ENCODE measurements at places on chromosomes 3 and 15.
A peak's percentile ranks its signal among the peaks of the same experiment; 100 is the strongest.

- no peak overlapping the region for H3K27ac ChIP-seq
- H3K27me3 ChIP-seq = no peaks in the 10 kb centered on the region
- peaks cover 12% of the 10 kb centered on the region for H3K4me1 ChIP-seq
Measured at GRCh38 chr15:85006201-85006600, 24.5 kb downstream of the PDE8A start.

DNA sequence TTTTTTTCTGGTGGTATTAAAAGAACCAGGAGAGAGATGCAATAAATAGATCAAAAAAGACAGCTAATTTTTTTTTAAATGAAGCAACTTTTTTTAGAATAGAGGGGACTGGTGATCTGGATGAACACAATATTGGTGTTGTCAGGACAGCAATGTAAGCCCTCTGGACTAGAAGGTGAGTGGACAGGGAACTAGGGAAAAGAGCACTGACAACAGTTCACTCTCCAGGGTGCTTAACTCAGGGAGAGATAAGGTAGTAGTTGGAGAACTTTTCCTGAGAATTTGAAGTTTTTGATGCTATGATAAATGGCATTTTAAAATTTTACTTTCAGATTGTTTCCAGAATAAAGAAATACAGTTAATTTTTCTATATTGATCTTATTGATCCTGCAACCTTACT is 158.3 kb upstream of the STAC start:
- H3K36me3 ChIP-seq = no peaks in the 10 kb centered on the region
- H3K4me3 ChIP-seq = no peak overlapping the region
- H3K27me3 ChIP-seq = no peaks in the 10 kb centered on the region
- DNase-seq = no peak
- H3K27ac ChIP-seq = no peak overlapping the region
- H3K4me1 ChIP-seq = no peaks in the 10 kb centered on the region

GRCh38 chr3:149151843-149152242 is 22.4 kb downstream of the HPS3 start:
- no peaks in the 10 kb centered on the region for H3K27me3 ChIP-seq
- no peak overlapping the region for H3K4me3 ChIP-seq
- H3K27ac ChIP-seq = peak overlapping the region; percentile 28
- no peaks in the 10 kb centered on the region for H3K36me3 ChIP-seq
- peaks cover 11% of the 10 kb centered on the region for H3K4me1 ChIP-seq
- DNase-seq = peak; percentile 72

- no peak for DNase-seq
- no peaks in the 10 kb centered on the region for H3K4me1 ChIP-seq
- peaks cover 59% of the 10 kb centered on the region for H3K36me3 ChIP-seq
- no peak overlapping the region for H3K27ac ChIP-seq
Measured at GRCh38 chr3:42640771-42641370, 12.6 kb upstream of the ZBTB47 start.

DNA sequence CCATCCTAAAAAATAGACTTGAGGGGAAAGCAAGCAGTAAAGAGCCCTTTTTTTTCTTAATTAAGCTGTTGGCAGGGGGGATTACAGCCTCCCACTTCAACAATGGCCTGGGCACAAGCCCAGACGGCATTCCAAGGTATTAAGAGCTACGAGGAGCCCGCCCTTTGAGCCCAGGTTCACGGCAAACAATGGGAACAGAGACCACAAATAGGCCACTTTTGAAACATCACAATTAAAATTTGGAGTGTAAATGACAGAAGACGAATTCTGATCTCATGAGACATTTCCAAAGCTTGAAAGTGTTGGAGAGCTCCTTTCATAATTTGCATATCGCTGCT is 8.9 kb downstream of the CHSY1 start:
- no peaks in the 10 kb centered on the region for H3K27me3 ChIP-seq
- H3K36me3 ChIP-seq = no peaks in the 10 kb centered on the region
- peak; percentile 51 for DNase-seq
- H3K4me3 ChIP-seq = no peak overlapping the region
- peaks cover 48% of the 10 kb centered on the region for H3K4me1 ChIP-seq

DNA sequence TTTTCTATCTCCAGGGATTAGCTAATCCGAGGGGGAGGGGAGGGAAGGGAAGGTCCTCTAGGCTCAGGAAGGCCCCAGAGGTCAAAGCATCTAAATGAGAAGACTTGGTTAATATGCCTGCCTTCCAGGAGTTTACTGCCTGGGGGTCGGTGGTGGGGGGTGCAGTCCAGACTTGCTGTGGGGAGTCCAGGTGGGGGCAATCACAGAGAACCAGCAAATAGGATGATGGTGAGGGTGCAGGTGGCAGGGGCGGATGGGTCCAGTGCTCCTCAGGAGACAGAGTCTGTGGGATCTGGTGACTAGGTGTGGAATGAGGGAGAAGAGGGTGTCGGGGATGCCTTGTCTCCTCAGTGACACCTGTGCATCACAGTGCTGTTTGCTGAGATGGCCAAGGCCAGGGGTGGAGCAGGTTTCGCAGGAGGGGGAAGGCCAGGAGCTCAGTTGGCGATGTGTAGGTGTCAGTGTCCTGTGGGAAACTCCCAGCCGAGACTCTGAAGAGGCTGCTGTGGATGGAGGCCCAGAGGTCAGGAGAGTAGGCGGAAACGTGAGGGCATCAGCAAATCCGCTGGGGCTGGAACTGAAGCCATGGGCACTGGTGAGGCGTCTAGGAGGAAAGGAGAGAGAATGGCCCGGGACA is 8.1 kb downstream of the CFAP100 start:
- H3K27me3 ChIP-seq = no peaks in the 10 kb centered on the region
- DNase-seq = no peak
- no peak overlapping the region for H3K27ac ChIP-seq
- no peaks in the 10 kb centered on the region for H3K4me1 ChIP-seq
- H3K36me3 ChIP-seq = no peaks in the 10 kb centered on the region

- no peaks in the 10 kb centered on the region for H3K27me3 ChIP-seq
- no peak overlapping the region for H3K27ac ChIP-seq
- H3K4me3 ChIP-seq = no peak overlapping the region
- H3K36me3 ChIP-seq = no peaks in the 10 kb centered on the region
- no peak for DNase-seq
Measured at GRCh38 chr15:100731267-100732152, 129.1 kb downstream of the ASB7 start.

- H3K27ac ChIP-seq = no peak overlapping the region
- H3K4me3 ChIP-seq = no peak overlapping the region
- no peak for DNase-seq
- H3K36me3 ChIP-seq = no peaks in the 10 kb centered on the region
- no peaks in the 10 kb centered on the region for H3K4me1 ChIP-seq
Measured at GRCh38 chr15:68412218-68412617, 19.7 kb downstream of the ITGA11 start.

DNA sequence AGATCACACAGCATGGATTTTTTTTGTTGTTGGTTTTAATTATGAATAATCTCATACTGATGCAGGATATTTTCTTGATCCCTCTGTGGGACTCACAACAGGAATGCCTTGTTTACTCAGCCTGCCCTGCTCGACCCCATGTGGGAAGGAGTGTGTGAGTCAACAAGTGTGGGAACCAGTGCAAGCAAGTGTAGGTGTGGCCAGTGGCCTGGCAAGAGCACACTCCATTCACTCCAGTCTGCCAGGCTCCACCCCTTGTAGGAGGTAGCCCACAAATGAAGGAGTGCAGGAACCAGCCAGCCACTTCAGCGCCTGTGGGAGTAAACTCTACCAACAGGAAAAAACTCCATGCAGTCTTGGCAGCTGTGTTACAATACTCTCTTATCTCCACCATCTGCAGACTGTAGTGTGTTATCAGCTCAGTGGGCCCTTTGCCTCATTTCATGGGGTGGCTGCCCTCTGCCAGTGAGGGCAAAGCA is 393.6 kb downstream of the OTOL1 start:
- no peaks in the 10 kb centered on the region for H3K27me3 ChIP-seq
- H3K36me3 ChIP-seq = no peaks in the 10 kb centered on the region
- peak overlapping the region; percentile 33 for H3K27ac ChIP-seq

- no peak overlapping the region for H3K27ac ChIP-seq
- no peak overlapping the region for H3K4me3 ChIP-seq
- no peaks in the 10 kb centered on the region for H3K27me3 ChIP-seq
- DNase-seq = no peak
Measured at GRCh38 chr3:165713479-165713878, 123.7 kb downstream of the BCHE start.

- DNase-seq = no peak
- no peak overlapping the region for H3K27ac ChIP-seq
- no peaks in the 10 kb centered on the region for H3K27me3 ChIP-seq
- no peaks in the 10 kb centered on the region for H3K4me1 ChIP-seq
- no peaks in the 10 kb centered on the region for H3K36me3 ChIP-seq
- no peak overlapping the region for H3K4me3 ChIP-seq
Measured at GRCh38 chr3:8233938-8234337, 267.7 kb upstream of the LMCD1 start.

- no peaks in the 10 kb centered on the region for H3K36me3 ChIP-seq
- peaks cover 24% of the 10 kb centered on the region for H3K4me1 ChIP-seq
- no peak for DNase-seq
Measured at GRCh38 chr3:195213639-195214315, 57.2 kb downstream of the XXYLT1 start.

DNA sequence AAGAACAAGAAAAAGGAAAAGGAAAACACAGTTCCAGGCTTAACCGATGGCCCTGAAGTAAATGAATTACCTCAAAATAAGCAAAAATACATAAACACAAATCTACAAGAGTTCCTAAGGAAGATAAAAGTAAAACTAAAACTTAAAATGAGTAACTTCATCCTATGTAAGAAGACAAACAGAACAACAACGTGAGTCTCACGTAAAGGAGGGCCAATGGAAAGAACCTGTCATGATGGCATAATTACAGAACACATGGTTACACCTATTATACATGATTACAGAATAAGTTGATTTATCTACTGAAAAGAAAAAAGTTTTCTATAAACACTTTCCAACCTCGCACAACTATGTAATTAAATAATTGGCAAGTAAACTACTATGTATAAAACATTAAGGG is 42.1 kb downstream of the ADAM10 start:
- no peak for DNase-seq
- H3K4me1 ChIP-seq = no peaks in the 10 kb centered on the region
- no peaks in the 10 kb centered on the region for H3K36me3 ChIP-seq
- no peaks in the 10 kb centered on the region for H3K27me3 ChIP-seq

DNA sequence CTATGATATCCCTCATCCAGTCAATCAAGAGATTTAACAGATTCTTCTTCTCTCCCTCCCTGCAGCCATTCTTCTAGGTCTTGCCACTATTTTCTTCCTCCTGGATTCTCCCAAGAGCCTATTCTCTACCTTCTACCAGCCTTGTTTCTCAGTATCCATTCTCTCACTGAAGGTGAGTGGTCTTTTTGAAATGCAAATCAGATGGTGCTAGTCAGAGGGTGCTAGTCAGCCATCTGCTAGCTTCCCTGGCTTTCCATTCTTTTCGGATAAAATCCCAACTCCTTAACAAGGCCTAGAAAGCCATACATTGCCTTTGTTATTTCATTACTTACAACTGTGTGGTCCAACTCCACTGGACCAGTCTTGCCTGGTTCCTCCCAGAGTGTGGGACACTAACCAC is 734.3 kb upstream of the CFAP20DC start:
- H3K4me1 ChIP-seq = no peaks in the 10 kb centered on the region
- H3K4me3 ChIP-seq = no peak overlapping the region
- DNase-seq = no peak
- no peak overlapping the region for H3K27ac ChIP-seq
- H3K36me3 ChIP-seq = no peaks in the 10 kb centered on the region
- no peaks in the 10 kb centered on the region for H3K27me3 ChIP-seq

DNA sequence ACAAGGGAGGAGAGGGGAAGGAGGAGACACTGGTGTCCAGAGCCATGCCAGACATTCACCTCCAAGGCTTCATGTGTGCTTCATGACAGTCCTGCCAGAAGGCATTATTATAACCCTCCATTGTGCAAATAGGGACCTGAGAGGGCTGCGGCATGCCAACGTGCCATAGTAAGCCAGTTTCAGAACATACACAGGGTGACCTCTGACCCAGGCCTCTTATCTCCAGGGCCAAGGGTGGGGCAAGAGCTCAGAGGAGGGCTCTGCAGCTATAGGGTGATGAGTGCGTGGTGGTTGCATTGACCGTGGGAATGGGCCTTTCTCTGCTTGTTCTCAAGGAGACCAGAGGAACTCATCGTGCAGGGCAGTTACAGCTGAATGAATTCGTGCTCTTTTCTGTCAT is 9.7 kb upstream of the ACSBG1 start:
- H3K36me3 ChIP-seq = no peaks in the 10 kb centered on the region
- no peak overlapping the region for H3K4me3 ChIP-seq
- H3K27ac ChIP-seq = no peak overlapping the region

- H3K4me3 ChIP-seq = no peak overlapping the region
- DNase-seq = no peak
- H3K4me1 ChIP-seq = no peaks in the 10 kb centered on the region
Measured at GRCh38 chr3:143718463-143718862, 129.8 kb downstream of the SLC9A9 start.

DNA sequence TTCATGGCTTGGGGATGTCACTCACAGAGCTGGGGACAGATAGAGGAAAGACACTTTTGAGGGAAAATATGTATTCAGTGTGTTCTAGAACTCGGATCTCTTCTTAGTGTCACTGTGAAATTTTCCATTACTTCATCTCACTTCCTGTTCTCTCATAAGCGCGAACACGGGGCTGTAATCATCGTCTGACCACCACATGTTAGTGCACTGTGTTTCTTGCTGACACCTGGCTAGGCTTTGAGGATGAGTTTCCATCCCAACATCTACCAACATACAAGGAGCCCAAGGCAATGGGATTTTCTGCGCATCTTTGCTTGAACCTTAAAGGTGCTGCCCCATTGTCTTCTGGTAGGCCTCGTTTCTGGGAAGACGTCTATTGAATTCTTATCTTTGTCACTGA is 84.0 kb downstream of the LIPC start:
- no peak overlapping the region for H3K4me3 ChIP-seq
- no peaks in the 10 kb centered on the region for H3K27me3 ChIP-seq
- H3K4me1 ChIP-seq = peaks cover 19% of the 10 kb centered on the region
- no peak for DNase-seq
- no peak overlapping the region for H3K27ac ChIP-seq

GRCh38 chr3:122100591-122101463 is 45.7 kb downstream of the CD86 start:
- H3K4me1 ChIP-seq = no peaks in the 10 kb centered on the region
- peaks cover 9% of the 10 kb centered on the region for H3K27me3 ChIP-seq
- no peaks in the 10 kb centered on the region for H3K36me3 ChIP-seq
- no peak overlapping the region for H3K4me3 ChIP-seq
- no peak overlapping the region for H3K27ac ChIP-seq

DNA sequence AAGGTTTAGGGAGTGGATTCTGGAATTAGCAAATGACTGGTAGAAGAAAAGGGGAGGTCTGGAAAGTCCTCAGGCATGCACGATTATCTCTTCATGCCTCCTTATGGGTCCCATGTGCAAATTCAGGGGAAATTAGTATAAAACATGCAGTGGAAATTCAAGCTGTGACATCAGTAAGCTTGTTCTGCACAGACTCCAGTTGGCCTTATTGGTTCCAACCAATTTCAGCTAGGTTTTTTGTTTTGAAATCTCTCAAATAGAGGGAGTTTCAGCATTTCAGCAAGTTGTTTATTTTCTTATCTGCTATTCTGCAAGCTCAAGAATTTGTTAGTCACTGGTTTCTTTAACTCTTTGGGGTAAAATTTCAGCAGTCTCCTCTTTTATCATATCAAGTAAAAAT is 774 bp upstream of the TMCO5A start:
- no peaks in the 10 kb centered on the region for H3K4me1 ChIP-seq
- DNase-seq = no peak
- peaks cover 2% of the 10 kb centered on the region for H3K27me3 ChIP-seq

Measured in endothelial cell of umbilical vein (primary cell).